ENCODE measurements at places on chromosomes 16 and 17.

- no peak for DNase-seq
Observed at GRCh38 chr16:17160285-17160853, 310.4 kb downstream of the XYLT1 start.

DNA sequence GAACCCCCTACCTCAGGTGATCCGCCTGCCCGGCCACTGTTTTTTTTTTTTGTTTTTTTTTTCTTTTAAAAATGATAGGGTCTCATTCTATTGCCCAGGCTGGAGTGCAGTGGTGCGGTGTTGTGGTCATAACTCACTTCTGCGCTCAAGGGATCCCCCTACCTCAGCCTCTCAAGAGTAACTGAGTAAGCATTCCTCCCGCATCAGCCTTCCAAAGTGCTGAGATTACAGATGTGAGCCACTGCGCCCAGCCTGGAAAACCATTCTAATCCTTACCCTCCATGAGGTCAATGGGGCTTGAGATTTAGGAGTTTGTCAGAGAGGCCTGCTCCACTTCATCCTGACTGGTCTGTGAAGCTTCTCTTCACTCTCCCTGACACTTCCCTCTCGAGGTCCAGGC lies 12.5 kb downstream of the ERAL1 start:
- no peak for DNase-seq

GRCh38 chr17:69012895-69013805 lies 47.6 kb downstream of the ABCA9 start:
- peak; percentile 91 for DNase-seq

- no peak for DNase-seq
Observed at GRCh38 chr17:41962111-41962510, 4.5 kb upstream of the CNP start.

DNA sequence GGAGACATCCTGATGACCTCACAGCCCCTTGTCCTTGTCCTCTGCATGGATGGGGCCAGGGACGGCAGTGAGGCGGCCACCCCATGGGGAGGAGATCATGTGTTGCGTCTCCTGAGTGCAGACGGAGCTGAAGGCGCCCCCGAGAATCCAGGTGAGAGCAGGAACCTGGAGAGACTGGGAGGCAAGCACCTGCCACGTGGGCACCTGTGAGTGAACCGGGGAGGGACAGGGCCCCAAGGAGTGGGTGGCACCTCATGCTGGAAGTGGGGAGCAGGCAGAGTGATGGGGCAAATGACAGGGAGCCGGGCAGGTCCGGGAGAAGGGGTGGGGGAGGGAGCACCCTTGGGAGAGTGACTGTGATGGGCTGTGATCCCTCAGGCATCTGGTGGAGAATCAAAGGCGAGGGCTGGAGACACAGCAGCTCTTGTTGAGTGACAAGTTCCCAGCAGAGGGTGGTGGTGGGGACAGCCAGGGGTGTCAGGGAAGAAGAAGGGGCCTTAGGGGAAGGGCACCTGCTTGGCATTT lies 174.3 kb upstream of the CHMP6 start:
- DNase-seq: no peak

- no peak for DNase-seq
Observed at GRCh38 chr16:66207883-66208265, 158.6 kb upstream of the CDH5 start.

DNA sequence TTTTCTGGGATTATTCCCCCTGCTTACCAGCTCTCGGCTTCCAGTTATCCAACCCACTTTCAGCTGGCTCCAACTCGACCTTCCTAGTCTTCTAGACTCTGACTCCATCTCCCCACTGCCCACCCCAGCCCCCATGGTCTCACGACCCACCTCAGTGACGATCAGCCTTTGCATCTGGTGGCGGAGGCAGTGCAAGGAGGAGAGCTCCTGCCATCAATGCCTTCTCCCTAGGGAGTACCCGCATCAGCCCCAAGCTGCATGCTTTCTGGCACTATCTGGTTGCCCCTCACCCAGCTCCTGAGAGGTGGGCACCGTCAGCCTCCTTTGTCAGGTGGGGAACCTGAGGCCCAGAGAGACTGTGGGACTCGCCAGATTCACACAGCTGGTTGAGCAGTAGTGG lies 72.6 kb upstream of the RPL38 start:
- DNase-seq: no peak

DNA sequence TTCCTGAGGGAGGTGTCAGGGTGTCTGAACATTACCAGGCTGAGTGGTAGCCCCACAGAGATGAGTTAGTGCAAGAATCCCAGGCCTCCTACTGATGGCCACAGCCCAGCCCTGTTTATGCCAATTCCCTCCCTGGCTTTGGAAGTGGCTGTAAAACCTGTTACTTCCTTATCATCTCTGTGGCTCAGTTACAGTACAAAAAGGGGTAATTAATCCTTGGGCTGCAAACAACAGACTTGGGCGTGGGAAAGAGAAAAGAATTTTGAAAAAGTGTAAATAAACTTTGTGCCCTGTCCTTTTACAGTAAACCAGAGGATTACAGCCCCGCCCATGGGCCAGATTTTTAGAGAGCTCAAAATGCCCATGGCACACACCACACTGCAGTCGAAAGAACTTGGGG lies 73.1 kb upstream of the AXIN2 start:
- no peak for DNase-seq

DNA sequence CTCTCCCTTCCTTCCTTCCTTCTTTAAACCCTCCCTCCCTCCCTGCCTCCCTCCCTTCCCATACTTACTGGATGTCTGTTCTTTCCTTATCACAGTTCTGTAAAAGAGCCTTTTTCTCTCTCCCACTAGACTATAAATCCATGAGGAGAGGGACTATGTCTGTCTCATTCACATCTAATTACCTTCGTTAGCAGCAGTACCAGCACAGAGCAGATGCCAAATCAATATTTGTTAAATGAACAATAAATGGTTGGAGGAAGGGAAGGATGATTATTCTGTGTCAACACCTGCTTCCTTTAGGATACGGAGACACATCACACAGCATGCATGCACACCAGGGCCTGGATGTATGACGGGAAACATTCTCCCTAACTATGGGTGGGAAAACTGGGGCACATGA lies 94.2 kb downstream of the DNAH3 start:
- no peak for DNase-seq

DNA sequence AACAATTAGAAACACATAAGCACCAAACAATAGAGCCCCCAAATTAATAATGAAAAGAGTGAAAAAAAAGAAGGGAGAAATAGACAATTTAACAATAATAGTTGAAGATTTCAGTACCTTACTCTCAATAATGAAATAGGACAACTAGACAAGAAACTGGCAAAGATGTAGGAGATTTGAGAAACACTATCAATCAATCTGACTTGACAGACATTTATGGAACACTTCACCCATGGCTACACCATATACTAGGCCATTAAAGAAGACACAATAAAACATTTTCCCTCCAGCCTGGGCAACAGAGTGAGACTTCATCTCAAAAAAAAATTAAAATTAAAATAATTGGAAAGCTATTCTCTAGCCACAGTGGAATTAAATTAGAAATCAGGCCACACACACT lies 5.0 kb upstream of the DUS1L start:
- no peak for DNase-seq

GRCh38 chr17:59093702-59094231 lies 12.9 kb downstream of the TRIM37 start:
- DNase-seq: peak; percentile 99

- DNase-seq: no peak
Observed at GRCh38 chr17:2551493-2551892, 39.8 kb upstream of the METTL16 start.

DNA sequence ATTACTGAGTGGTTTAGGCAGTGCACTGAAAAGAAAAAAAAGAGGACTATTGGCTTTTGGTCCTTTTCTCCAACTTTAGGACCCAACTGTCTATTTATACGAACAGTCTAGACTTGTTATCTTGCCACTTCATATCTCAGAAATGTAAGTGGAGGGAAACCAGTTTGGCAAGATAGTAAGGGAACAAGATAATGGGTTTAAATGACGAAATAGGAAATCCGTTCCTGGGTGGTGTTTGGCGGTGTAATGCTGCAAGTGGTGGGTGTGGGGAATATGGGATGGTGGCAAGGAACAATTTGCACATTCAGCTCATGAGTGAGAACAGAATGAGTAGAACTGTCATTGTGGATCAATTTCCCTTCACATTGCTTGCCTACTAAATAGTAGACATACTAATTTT lies 44.7 kb downstream of the GRB7 start:
- peak; percentile 34 for DNase-seq

GRCh38 chr16:50861970-50862411 lies 120.1 kb downstream of the CYLD start:
- DNase-seq: peak; percentile 68

DNA sequence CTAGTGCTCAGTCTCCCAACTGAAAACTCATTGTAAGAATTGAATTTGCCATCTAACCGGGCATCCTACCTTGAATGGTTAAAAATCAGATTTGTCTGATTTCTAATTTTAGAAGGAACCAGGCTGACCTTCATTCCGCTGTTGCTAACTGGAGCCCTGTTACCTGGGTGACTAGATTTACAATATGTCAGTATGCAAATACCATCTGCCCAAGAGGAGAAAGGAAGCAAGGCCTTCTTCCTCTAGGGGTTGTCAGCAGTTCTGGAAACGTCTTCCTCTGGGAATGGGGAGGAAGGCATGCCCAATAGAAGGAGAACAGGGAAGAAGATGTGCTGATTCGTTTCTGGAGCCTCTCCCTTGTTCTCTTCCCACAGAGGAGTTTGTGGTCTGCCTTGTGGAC lies 137.9 kb downstream of the PITPNC1 start:
- no peak for DNase-seq

GRCh38 chr17:75622771-75623273 lies 10.4 kb upstream of the SMIM5 start:
- DNase-seq: no peak

DNA sequence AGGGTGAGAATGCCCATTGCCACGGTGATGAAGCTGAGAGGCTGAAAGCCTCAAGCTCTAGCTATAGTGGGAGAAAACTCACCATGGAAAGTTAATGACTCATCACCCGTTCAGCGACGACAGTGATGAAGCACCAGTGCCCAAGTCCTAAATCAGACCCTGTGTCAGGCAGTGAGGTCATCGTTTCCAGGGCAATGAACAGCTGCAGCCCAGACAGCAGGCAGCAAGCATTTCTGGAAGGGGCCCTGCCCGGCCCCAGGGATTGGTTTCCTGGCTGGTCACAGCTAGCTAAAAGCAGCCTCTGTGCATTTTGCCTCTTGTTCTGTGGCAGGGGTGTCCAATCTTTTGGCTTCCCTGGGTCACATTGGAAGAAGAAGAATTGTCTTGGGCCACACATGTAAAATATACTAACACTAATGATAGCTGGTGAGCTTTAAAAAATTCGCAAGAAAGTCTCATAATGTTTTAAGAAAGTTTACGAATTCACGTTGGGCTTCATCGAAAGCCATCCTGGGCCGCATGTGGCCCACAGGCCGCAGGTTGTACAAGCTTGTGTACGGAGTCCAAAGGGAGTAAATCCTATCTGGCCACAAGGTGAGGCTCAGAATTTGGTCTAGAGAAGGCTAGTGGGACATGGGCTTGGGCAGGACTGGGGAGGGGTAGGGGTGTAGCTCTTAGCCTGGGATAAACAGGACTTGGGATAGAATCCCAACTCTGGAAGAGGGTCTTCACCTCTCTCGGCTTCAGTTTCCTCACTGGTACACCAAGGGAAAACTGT lies 40.6 kb downstream of the MIS12 start:
- peak; percentile 96 for DNase-seq

- no peak for DNase-seq
Observed at GRCh38 chr17:31918701-31919128, 17.2 kb upstream of the UTP6 start.

GRCh38 chr16:78237841-78238240 lies 138.4 kb downstream of the WWOX start:
- DNase-seq: no peak
